Osteocyte (in vitro differentiated cells): ENCODE measurements at places on chromosomes 13 and 19. TPM values are rescaled to one million over a fixed set of nuclear protein-coding genes. Genes with fewer than 3 reads are reported as not detected.

- no peak for DNase-seq
Observed at GRCh38 chr13:45369116-45369515, 28.1 kb upstream of the TPT1 start.

DNA sequence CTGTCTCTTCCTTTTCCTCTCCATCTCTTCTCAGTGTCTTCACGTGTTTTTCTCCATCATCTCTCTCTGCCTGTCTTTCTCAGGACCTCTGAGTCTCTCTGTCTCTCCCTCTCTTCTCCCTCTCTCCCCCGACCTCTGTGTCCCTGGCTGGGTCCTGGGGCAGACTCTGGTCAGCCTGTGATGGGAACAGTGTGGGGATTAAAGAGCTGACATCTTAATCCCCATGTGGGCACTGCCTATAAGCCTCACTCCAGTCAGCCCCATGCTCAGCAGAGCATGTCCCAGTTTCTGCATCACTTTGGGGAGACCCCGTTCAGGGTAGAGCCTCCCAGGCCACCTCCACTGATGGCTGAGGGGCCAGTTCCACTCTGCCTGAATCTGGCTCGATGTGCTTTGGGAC, 16.2 kb downstream of the EGLN2 start:
- DNase-seq: no peak

- DNase-seq: no peak
Observed at GRCh38 chr19:55044771-55045716, 7.0 kb upstream of the GP6 start.

- no peak for DNase-seq
Observed at GRCh38 chr19:43763473-43763939, 8.7 kb upstream of the SMG9 start.

- DNase-seq: no peak
Observed at GRCh38 chr19:48963371-48964204, 1.5 kb upstream of the FTL start.

GRCh38 chr19:15550929-15551292, 42.6 kb downstream of the CYP4F22 start:
- no peak for DNase-seq

- no peak for DNase-seq
Observed at GRCh38 chr19:32397671-32398101, 7.9 kb upstream of the DPY19L3 start.

DNA sequence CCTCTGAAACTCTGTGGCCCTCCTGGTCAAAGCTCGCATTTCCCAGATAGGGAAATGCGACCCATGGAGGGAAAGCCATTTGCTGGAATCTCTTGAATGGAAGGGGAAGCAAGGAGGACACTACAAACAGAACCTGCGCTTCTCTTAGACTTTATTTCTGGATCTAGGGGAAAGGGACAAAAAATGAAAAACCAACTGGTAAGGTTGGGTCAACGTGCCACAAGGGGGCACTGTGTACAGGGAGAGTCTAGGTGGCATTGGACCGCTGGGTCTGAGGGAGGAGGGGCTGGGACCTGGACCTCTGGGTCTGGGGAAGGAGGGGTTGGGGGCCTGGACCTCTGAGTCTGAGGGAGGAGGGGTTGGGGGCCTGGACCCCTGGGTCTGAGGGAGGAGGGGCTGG, 5.0 kb downstream of the KLK4 start:
- no peak for DNase-seq

DNA sequence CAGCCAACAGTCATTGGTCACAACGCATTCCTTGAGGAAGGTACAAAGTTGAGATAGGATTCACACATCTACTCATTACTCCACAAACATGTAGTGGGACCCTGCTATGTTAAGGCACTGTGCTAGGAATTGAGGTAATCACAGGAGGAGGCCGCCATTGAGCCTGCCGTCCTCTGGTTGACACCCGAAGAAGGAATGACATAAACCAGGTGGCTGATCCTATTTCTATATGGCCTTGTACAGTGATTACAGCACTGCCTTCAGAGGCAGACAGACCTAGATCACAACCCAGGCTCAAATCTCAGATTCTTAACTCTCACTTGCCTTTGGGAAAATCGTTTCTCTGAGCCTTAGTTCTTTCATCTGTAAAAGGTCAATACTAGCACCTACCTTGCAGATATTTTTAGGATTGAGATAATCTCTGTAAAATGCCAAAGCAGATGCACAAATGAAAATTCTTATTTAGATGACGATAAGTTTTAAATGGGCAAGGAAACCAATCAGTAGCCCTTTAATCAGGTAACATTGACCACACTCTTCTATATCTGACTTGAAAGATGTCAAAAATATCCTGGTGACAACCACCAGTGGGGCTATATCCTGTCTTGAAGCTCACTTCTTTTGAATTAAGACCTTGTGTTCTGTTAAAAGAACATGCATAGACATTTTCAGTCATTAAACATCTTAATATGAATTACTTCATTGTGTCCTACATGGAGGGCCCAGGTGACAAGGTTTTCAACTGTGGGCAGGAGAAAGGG, 251.6 kb downstream of the KCTD12 start:
- DNase-seq: no peak

GRCh38 chr13:44637581-44637980, 61.5 kb upstream of the TSC22D1 start:
- DNase-seq: no peak

DNA sequence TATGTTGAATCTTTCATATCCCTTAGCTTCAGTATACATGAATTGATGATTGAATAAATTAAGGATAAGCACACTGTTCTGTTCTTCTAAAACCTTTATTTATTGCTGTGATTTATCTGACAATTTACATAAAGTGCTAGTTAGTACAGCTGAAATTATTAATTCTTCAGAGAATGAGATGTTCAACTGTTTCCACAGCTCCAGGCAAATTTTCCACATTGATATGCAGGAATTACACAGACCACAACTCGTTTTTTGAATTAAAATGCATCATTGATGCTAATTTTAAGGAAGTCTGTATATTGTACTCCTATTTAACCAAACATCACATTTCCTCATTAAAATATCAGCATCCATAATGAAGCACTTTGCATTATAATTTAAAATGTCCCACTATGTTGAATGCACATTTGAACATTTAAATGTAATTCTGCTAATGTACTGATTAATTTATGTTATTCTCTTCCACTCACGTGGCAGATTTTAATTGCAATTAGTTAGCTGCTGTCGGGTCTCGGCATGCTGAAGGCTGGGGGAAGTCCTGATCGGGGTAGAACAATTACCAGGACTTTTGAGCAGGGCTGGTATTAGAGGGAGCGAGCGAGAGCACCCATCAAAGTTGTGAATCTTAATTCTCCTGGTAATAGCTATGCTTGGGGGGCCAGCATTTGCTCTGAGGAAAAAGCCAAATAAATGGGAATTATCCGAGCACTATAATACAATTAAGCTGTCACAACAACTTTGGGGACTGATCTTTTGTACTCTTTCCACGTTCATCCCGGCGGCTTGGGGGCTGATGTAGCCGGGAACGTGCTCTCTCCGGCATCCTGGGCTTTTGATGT, 136.7 kb upstream of the TMTC4 start:
- DNase-seq: no peak

DNA sequence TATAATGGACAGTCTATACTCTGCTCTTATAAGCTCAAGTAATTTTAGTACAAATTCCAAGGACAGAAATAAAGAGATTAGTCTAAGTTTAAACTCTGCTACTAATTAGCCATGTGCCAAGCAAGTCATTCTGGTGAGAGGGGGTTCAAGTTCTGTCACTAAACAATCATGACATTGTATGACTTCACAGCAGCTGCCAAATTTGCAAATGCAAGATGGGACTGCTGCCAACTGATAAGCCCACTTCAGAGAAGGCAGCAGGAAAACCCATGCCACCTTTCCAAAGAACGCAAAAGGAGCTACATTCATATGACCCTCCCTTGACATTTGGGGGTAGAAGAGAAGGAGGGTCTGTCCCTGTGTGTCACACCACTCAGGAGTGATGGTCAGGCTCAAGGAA, 60.7 kb upstream of the RFXAP start:
- DNase-seq: no peak

DNA sequence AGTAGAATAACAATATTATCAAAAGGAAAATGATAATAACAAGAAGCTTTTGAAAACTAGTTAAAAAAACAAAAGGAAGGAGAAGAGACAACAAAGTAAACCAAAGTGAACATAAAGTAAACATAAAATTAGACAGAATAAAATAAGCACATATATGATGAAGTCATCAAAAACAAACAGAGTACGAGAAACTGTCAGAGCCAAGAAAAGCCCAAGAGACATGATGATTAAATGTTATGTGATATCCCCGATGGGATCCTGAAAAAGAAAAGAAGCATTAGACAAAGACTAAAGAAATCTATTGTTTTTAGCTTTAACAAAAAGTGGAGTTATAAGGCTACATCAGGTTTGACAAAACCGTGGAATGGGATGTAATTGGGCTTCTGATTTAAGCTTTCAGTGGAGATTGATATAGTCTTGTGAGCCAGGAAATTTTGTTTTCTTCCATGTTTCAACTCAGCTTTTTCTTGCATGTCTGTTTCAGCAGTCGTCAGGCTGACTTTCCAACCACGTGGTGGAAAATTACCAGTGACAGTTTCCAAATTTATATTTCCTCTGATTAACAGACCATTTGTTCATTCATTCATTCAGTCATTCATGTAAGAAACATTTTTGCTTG, 64.9 kb downstream of the KL start:
- no peak for DNase-seq

DNA sequence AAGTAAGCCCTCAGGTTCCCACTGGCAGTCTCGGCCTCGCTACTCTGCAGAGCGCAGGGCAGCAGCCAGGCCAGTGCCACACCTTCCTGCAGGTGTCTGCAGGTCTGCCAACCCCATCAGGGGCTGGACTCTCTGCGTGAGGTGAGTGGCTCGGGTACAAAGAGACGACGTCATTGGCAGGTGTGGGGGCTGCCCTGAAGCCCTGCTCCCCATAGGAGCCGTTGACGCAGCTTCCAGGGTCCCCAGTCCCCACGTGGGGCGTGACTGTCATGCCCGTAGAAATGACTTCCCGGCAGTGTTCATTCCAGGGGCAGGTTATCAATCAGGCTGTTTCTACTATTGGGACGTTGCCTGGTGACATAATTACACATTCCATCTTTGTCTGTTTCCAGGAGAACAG, 15.3 kb upstream of the GJB6 start:
- no peak for DNase-seq

DNA sequence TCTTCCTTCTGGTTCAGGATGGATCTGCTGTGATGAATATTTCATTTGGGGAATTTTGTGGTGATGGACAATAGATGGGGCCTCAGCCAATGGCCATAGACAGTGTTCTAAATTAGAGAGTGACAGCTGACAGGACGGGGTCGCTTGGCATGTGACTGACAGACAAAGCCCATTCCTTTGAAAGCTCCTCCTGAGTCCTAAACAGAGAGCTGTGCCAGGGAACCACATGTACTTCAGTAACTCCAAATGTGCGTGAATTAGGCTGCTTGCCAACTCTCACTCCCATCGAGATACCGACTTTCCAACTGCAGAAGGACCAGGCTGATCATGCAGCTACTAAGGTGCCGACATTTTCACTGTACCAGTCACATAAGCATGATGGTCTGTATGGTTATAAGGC, 187.7 kb downstream of the SHISA2 start:
- no peak for DNase-seq

GRCh38 chr13:94703271-94703670, 9.1 kb downstream of the SOX21 start:
- DNase-seq: peak; percentile 79

DNA sequence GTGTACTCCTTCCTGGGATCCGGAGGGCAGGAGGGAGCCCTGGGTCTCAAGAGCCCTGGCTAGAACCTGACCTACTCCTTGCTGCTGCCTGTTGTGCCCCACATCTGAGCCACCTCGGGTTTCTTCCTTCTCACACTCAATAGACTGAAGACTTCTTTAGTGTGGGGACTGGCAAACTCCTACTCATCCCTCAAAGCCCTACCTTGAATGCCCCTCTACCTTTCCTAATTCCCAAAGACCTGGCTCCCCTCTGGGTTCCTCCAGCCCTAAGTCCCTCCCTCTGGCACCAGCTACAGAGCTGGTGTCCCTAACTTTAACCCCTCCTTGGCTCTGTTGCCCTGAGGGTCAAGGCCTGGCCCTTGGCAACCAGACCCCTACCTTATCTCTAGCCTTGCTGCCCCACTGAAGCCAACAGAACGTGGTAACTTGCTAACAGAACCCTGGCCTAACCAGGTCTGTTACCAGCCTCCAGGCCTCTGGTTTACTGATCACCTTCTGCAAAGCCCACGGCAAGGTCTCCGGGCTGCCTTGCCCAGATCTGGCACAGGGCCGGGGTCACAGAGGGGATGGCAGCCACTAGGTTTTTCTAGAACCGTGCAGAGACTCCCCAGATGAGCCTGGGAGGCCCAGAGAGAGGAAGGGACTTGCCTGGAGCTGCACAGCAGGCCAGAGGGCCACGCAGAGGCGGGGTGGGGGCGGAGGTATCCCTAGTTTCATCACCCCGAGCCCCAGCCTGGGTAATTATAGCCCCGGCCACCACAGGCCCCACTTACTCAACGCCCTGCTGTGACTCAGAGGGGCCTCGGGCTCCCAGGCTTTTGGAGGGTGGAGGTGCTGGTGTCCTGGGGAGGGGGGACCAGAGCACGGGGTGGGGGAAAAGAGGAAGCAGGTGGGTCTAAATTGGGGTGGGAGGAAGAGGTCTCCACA, 15.3 kb downstream of the ZBTB7A start:
- no peak for DNase-seq

GRCh38 chr19:36009220-36009619, 607 bp upstream of the SYNE4 start:
- DNase-seq: peak; percentile 85

GRCh38 chr13:30715372-30715756, 20.0 kb upstream of the ALOX5AP start:
- no peak for DNase-seq

RCBTB1 gene
- total RNA-seq: 26.2 and 29.3 TPM in 2 replicates

PGLYRP1 gene
- total RNA-seq: not detected in 2 replicates

NOP53 gene
- total RNA-seq: 231 and 232 TPM in 2 replicates

MEDAG gene
- 2.0 and 2.7 TPM in 2 replicates for total RNA-seq

ZNF548 gene
- 18.3 and 19.8 TPM in 2 replicates for total RNA-seq

OLFM2 gene
- 208 and 236 TPM in 2 replicates for total RNA-seq

ERICH4 gene
- total RNA-seq: not detected in 2 replicates

URAD gene
- total RNA-seq: not detected in 2 replicates

CADM4 gene
- total RNA-seq: 8.8 and 9.0 TPM in 2 replicates

CYP2B6 gene
- not detected in 2 replicates for total RNA-seq

ZNF730 gene
- 2.3 and 2.4 TPM in 2 replicates for total RNA-seq

LYPD3 gene
- 0.27 TPM in 1 of 2 replicates, not detected in the other for total RNA-seq

PLVAP gene
- 0.26 TPM in 1 of 2 replicates, not detected in the other for total RNA-seq

ZNF99 gene
- total RNA-seq: not detected in 2 replicates

STX10 gene
- total RNA-seq: 48.5 and 50.5 TPM in 2 replicates

TMEM205 gene
- total RNA-seq: 57.4 and 64.1 TPM in 2 replicates

STK11 gene
- total RNA-seq: 60.8 and 61.3 TPM in 2 replicates
